NCI-H526 treated with DMSO at 0.1 percent for 48 hours (cell line): ENCODE measurements at places on chromosomes 2 and 18.

DNA sequence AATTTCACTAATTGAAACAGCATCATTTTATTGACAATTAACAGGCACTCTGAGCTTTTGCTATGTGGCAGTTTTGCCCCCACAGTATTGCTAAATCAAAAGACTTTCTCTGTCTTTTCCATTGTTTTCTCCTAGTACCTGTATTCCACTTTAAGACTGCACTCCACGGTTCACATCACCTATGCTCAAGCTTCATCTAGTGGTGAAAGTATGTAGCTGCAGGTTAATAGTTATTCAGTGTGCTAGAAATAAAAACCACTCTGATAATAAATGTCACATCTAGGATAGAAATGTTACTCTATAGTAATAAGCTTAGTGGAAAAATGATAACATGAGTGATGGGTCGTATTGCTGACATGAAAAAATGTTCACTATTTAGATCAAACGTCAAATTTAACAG, 24.6 kb downstream of the ARL6IP6 start:
- DNase-seq = peak; percentile 4

DNA sequence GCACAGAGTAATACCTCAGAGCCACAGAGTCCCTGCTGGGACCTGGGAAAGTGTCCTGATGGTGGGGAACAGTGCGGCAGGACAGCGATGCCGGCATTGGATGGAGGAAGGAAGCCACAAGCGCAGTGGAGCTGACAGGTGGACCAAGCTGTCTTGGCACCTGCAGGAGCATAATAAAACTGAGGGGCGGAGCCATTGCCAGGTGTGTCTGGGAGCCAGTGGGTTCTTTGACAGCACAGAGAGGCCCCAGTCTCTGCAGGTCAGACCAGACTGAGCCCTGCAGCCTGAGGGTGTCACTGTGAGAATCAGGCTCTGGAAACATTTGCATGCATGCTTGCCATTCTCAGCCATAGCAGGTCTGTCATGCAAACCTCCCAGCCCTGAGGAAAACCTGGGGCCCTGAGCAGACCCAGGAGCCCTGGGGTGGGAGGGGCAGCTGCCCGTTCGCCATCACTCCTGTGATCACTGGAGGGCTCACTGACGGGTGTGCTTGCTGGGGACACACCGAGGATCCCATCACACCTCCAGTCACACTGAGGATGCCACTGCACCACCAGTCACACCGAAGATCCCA, 210.5 kb upstream of the HDAC4 start:
- peak; percentile 94 for DNase-seq

GRCh38 chr18:70183441-70183840, 22.0 kb downstream of the RTTN start:
- DNase-seq = no peak

DNA sequence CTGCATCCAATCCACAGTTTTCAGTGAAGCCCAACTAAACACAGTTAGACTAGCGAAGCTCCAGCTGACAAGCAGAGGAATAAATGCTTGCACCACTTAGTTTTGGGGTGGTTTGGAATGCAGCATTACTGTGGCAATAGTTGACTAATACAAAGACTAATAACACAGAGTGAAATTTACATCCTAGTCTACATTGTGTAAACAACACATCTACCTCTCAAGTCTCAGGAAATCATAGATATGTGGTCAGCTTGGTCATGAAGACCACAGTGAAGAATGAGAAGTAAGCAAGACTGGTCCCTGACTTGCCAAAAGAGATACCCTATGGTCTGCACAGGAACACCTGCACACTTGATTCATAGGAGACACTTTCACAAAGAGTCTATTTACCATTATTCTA, 155.1 kb upstream of the TANK start:
- DNase-seq = no peak
